ENCODE measurements at places on chromosomes 12 and 14.
A peak's percentile ranks its signal among the peaks of the same experiment; 100 is the strongest.

DNA sequence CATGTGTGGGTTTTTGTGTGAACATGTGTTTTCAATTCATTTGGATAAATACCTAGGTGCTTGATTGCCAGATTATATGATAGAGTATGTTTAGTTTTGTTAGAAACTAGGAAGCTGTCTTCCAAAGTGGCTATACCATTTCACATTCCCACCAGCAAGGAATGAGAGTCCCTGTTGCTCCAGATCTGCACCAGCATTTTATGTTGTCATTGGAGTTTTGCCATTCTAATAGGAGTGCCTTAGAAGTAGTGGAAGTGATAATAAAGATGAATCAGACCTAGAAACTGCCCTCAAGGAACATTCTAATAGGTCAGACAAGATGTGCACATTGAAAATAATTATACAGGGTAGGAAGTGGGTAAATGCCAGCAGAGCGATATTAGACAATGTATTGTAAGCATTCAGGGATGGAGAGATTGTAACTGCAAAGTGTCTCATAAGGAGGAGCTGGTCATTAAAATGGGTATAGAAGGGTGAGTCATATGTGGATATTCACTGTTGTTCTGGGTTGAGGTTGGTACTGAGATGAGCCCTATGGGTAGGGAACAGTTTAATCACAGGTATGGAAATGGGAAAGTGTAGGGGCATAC is 71.4 kb downstream of the MNAT1 start:
- no peak for DNase-seq

- DNase-seq = peak; percentile 76
Observed at GRCh38 chr14:90256354-90257131, at the start of gene PSMC1. TSS of gene PSMC1 (plus strand) at chr14:90256553. CDS start at chr14:90256598, 45 bp downstream.

GRCh38 chr14:91048265-91048664 is 12.2 kb downstream of the RPS6KA5 start:
- no peak for DNase-seq

GRCh38 chr14:60641742-60642269 is 7.5 kb downstream of the SIX1 start:
- DNase-seq = no peak

GRCh38 chr12:15996254-15996653 is 85.1 kb downstream of the DERA start:
- DNase-seq = no peak
